ENCODE measurements at places on chromosomes 7 and 10.
A peak's percentile ranks its signal among the peaks of the same experiment; 100 is the strongest.

DNA sequence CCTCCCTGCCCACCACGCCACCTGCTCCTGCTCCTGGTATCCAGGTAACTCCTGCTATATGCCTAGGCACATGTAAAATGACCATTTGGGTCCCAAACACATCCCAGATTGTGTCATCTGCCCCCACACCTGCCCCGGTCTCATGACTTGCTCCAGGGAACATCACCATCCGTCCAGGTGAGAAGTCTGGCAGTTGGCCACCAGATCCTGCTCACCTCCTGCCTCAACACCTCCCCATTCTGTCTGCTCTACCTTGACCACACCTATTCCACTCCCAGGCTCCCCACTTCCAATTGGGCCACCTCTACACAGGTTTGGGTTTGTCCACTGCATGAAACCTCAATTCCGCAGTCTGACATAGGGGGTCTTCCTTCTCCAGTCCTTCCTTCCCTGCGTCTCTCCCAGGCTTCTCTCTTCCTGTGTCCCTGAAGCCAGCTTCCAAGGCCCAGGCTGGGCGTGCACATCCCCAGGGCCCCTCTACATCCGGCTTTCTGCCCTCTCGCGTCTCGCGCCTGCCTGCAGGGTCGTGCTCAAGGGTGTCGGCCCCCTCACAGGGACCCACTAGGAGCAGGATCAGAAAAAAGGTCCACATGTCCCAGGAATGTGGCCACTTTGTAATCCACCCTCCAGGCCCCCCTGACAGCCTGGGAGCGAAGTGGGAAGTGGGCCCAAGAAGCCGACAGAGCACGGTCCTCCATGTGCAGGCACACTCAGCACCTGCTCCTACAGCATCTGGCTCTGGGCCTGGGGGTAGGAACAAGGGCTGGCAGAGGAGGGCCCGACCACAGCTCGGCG lies 49.3 kb upstream of the DAGLB start:
- DNase-seq, result no peak

DNA sequence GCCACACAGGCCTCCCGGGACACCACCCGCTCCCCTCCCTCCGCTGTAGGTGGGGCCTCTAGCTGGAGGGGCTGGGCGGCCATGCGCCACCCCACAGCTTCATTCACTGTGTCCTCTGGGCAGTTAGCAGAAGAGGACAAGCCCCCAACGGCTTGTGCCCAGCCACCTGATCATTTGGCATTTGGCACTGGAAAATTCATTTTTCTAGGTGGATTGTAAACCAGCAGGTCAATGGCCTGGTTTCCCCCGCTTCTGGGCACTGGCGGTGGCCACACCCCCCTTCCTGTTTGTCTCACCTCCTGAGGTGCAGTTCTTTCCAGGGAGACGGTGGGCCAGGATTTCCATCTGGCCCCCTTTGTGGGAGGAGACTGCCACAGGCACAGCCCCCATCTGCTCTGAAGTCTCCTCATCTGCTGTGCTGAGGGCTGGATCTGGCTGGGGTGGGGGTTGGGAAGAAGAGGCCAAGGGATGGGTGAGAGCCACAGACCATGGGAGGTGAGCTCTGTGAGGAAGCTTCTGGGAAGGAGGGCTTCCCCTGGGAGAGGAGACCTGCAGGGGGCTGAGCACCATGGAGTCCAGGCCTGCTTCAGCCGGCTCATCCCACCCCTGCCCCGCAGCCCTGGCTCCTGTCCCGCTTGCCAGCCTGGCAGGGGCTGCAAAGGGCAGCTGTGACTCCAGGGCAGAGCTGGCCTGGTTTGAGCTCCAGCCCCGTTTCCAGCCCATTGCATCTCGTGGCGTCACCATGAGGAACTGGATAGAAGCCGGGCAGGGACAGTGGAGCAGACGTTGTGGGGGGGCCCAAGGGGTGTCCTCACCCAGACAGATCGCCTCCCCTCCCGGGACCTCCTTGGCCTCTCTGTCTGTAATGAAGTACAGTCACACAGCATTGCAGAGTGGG lies 40.1 kb upstream of the SLC29A3 start:
- no peak for DNase-seq

DNA sequence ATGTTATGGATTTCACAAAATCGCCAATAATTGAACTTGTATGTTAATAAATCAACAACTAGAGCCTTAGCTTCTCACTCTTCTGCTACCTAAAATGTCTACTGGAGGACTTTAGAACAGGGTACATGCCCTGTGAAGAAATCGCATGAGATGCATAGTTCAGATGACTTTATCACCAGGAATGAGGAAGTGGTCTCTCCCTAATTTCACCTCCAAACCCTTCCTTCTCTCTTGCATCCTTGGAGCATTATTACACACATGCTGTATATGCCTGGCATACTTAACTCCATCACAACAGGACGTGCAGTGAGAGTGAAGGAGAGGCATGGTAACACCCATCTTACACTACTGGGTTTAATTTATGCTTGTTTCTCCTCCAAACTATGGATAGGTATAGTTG lies 27.8 kb downstream of the RHEB start:
- peak; percentile 16 for DNase-seq

DNA sequence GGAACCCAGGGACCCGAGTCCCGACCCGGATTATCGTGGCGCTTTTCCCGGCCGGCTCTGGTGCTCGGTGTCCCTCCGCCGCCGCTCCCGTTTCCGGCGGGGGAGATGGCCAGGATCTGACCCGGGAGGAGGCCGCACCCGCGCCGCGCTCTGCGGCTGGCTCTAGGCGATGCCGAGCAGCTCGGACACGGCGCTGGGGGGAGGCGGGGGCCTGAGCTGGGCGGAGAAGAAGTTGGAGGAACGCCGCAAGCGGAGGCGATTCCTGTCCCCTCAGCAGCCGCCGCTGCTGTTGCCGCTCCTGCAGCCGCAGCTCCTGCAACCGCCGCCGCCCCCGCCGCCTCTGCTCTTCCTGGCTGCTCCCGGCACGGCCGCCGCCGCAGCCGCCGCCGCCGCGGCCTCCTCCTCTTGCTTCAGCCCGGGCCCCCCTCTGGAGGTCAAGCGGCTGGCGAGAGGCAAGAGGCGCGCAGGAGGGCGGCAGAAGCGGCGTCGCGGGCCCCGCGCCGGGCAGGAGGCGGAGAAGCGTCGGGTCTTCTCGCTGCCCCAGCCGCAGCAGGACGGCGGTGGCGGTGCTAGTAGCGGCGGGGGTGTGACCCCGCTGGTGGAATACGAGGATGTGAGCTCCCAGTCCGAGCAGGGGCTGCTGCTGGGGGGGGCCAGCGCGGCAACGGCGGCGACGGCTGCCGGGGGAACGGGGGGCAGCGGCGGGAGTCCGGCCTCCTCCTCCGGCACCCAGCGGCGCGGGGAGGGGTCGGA lies 593 bp downstream of the CDK13 start:
- DNase-seq, result peak; percentile 66

DNA sequence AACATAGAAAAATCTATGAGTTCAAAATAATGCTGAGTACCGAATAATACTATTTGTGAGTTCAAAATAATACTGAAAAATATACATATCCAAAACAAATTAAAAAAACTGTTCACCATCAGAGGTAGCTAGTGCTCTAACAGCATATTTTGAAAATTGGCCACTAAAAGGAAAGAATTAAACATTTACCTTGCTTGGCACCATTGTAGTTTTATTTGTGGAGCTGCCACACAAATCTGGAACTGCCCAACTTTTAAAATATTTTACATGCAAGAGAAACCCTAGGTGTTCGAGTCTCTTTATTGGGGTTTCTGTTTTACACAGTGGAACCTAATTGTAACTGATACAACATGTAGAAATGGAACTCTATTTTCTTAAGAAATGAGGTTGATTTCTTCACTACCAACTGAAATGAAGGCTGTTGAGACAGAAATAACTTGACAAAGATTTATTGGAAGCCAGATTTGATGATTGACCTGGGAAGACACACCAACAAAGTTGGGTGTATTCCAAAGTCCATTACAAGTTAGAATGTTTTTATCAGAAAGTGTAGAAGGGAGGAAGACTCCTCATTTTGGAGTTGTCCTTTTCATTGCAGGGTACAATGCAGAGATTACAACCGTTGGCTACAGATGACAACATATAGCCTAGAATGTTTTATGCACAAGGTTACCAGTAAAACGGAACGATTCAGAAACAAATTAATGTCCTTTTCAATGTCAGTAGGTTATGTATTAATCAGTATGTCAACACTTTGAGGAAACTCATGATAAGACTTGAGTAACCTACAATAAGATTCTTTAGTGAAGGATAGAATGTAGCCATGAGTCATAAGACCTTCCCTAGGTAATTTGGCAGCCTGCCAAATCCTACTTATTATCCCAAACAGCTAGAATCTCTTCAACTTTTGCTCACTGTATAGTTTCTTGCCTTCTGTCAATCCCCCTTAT lies 73.8 kb upstream of the PAPSS2 start:
- DNase-seq, result peak; percentile 41

- DNase-seq, result no peak
Observed at GRCh38 chr10:111246814-111247452, 170.1 kb downstream of the ADRA2A start.

DNA sequence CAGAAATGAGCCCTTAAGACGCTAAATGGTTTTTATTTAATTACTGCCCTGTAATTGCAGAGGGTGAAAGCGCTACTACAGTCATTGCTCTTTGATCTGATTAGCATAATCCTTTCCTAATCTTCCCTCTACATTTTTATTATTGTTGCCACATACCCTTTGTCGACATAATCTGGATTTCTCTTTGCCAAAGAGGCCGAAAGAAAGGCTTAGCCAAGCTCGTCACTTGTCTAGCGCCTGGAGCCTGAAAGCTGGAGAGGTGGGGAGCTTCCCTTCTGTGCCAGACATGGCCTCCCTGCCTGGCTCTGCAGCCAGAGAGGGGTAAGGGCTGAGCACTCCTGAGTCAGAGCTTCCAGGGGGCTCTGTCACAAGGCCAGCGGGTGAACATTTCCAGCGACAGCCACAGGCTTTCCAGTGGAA lies 145.9 kb downstream of the PRKAG2 start:
- no peak for DNase-seq

DNA sequence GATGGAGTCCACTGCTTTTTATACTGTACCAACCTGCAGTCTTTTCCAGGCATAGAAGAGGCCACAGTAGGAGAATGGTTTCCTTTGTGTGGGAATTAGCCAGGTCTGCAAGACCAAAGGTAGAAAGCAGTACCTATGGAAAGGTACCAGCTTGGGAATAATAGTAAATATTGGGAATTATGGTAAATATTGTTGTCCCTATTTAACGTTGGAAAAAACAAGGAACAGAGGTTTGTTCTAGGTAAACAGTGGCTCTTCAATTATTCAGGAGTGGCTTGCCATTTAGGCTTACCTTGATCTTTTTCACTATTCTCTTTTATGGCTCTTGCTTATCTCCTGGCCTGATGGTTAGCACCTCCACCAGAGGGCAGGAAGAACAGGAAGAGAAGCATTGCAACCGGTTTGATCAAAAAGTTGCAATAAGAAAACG lies 43.9 kb upstream of the GSAP start:
- peak; percentile 61 for DNase-seq

DNA sequence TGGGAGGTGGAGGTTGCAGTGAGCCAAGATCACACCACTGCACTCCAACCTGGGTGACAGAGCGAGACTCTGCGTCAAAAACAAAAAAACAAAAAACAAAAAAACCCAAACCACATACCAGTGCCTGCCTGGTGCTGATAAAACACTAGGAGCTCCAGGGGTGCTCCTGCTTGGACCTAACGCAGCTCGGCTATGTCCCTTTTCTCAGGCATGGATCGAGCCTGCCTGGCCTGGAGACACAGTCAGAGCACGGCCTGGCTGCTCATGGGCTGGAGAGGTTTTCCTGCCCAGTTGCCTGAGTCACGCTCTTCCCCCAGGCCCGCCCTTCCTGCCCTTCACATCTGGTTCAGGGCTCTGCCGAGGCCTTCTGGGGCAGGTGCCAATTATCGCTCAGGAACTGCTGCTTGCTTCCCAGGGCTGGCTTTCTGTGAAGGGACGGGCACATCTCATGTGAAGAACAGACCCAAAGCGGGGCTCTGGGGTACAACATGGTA lies 12.6 kb upstream of the NPFFR1 start:
- peak; percentile 70 for DNase-seq

DNA sequence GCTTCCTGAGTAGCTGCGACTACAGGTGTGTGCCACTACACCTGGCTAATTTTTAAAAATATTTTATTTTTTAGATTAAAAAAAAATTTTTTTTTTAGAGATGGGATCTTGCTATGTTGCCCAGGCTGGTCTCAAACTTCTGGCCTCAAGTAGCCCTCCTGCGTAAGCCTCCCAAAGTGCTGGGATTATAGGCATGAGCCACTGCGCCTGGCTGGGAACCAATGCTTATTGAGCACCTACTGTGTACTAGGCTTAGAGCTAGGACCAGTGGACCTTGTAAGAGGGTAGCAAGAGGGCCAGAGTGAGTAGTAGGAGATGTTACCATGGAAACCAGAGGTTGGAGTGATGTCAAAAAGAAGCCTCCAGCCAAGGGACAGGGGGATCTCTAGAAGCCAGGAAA lies 31.2 kb downstream of the COL26A1 start:
- no peak for DNase-seq
